ENCODE measurements at places on chromosomes 11 and 22.

- DNase-seq, result no peak
Observed at GRCh38 chr11:85299258-85299942, 327.7 kb downstream of the DLG2 start.

- no peak for DNase-seq
Observed at GRCh38 chr11:3837793-3838192, 3.0 kb downstream of the RHOG start.

DNA sequence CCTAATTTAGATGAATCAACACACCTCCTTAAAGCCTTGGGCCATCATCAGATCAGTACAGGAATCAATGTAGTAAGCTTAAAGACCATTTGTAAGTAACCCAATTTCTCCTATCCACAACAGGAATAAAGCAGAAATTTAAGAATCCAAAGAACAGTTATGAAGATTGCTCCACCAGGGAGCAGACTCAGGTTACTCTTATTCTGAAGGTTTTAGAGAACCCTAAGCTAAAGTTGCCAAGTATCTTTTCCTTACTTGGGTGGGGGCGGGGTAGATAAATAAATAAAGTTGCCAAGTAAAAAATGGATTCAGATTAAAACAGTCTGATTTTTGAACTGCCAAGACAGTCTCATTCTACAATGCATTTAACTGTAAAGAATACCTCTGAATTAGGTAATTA lies 18.1 kb downstream of the CKAP5 start:
- no peak for DNase-seq

DNA sequence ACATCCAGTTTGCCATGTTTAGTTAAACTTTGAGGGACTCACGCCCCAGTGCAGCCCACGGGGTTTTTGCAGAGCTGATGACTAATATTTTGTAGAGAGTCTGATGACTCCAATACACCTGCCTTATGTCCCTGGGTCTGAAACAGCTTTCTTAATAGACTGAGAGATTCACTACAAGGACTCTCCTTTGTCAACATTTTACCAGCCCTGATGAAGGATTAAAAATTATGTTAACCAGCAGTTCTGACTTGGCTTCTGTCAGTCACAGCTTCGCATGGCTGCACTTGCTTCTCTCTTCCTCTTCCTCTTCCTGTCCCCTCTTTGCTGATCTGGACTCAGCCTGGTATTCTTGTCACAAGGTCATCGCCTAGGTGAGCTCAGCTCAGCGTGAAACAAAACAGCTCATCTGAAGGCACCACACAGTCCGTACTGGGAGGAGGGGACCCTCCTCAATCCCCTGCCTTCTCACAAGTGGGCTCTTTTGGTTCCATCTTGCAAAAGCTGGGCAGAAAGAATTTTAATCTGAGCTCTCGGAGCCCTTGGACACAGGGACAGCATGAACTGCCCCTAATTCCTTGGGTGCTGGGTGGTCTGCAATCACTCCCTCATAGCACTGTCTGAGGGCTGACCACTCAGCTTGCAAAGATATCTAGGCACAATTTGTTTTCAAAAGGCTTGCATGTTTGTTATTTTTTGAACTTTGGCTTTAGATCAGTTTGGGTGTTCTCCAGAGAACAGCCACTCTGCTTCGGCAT lies 38.1 kb upstream of the POU2AF1 start:
- no peak for DNase-seq

GRCh38 chr22:29306175-29306834 lies at the start of gene GAS2L1:
GAS2L1 (plus strand) TSS chr22:29306650; CDS start chr22:29308106, 1,456 bp downstream.
- DNase-seq, result peak; percentile 37

DNA sequence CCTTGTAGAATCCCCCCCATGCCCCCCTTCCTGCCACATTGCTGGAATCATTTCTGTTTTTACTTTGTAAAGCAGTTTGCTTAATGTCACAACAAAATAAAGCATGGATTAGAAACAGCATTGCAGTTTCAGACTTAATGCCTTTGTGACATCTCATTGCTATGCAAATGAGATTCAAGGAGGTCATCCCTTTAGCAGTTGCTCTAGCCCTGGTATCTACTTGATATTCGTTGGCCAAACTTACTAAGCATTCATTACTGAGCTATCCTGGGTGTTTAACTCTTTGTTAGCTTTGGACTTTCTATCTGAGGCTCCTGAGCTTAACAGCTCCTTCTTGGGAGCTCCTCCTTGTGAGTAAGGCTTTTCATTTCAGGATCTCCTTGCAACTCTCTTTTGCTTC lies 16.3 kb downstream of the FAT3 start:
- DNase-seq, result no peak

- DNase-seq, result no peak
Observed at GRCh38 chr11:11579012-11579988, 42.5 kb downstream of the GALNT18 start.

DNA sequence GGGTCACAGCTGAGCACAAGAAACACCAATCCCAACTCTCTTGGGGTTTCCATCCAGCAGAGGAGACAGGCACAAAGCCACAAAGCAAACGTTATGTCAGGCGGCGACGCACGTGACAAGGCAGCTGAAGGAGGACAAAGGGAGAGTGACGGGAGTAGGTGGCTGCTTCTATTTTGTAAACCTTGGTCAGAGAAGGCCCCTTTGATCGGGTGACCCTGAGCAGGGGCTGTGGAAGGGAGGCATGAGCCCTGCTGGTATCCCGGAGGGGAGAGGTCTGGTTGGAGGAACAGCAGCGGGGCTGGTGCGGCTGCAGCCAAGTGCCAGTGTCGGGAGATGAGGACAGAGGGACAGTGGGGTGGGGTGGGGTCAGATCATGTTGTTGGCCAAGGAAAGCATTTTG lies 17.3 kb upstream of the RFPL3 start:
- DNase-seq, result no peak

DNA sequence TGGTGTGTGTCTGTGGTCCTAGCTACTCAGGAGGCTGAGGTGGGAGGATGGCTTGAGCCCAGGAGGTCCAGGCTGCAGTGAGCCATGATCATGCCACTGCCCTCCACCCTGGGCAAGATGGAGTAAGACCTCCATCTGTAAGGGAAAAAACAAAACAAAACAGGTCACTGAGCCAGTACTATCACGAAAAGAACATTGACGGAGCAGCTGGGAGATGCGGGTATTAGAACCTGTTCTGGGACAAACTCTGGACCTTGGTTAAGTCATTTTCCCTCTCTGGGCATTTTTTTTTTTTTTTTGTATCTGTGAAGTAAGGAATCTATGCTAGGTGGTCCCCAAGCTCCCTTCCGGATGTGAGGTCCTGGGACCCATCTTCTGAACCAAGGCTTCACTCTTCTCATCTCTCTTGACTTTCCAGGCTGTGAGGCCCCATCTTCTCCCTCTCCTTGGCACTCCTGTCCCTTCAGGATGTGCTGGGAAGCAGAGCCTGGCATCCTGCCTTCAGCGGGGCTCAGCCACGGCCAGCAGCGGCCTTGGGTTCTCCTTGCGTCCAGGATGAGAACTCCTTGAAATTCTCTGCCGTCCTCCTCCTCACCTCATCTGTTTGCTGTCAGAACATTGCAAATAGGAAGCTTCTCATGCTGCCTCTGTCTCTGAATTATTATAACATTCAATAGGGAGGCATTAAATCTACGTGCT lies 130.8 kb downstream of the GRIK4 start:
- no peak for DNase-seq

DNA sequence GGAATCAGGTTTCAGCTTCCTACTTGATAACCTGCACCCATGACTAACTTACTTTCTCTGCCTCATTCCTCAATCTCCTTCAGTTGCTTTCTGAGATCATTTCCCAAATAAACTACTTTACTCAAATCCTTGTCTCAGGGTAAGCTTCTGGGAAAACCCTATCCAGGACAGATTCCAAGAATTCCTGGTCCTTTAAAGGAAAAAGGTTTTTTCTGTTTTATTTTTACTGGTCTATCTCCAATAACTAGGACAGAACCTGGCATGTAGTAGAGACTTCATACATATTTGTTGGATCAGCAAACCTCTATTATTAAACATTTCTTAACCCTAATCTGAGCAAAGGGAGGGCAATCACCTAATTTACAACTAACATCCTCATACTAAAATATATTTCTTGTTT lies 910.5 kb upstream of the CHORDC1 start:
- DNase-seq, result no peak

DNA sequence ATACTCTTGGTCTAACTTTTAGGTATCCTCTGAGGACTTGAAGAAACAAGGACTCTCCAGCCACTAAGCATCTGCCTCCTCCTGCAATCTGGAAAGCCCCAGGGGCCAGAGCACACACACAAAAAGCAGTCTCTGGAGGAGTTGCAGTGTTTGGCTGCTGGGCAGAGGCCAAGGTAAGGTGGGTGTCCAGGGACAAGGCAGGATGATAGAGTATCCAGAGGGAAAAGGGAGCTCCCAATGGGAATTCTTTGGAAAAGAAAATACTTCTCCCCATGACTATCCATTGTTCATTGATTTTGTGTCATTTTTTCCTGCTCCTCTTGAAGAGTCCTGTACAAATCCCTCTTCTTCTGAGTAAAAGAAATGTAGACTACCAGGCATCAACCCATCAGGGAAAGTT lies at the start of gene OR52I2:
Gene OR52I2, plus strand, starts transcription at position 301 of the 400 bp plus-strand sequence.
- no peak for DNase-seq

GRCh38 chr11:33448461-33449130 lies 191.4 kb downstream of the HIPK3 start:
- no peak for DNase-seq

GRCh38 chr11:17890325-17890724 lies 122.5 kb downstream of the SERGEF start:
- no peak for DNase-seq

- DNase-seq, result no peak
Observed at GRCh38 chr11:100925935-100926334, 203.7 kb downstream of the PGR start.

DNA sequence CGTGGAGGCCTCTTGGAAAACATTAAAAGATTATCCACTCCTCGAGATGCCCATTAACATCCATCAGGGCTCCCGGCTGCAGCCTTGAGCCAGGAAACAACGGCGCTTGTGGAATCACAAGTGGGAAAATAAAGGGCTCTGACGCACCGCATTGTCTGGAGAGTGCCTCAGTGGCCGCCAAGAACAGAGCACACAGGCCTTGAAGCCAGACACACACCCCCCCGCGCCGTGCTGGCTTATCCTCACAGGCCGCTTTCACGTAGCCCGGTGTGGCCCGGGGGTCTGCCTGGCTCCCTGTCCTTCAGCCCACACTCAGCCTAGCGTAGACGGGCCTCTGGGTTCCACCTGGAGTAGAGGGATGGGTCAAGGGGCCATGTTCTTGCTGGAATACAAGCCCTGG lies 1020.5 kb downstream of the BRD1 start:
- DNase-seq, result no peak

DNA sequence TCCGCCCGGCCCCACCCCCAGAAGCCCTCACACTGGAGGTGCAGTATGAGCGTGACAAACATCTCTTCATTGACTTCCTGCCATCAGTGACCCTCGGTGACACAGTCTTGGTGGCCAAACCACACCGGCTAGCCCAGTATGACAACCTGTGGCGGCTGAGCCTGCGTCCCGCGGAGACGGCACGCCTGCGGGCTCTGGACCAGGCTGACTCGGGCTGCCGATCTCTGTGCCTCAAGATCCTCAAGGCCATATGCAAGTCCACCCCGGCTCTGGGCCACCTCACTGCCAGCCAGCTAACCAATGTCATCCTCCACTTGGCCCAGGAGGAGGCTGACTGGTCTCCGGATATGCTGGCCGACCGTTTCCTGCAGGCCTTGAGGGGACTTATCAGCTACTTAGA lies 6.6 kb upstream of the ATF4 start:
- no peak for DNase-seq

DNA sequence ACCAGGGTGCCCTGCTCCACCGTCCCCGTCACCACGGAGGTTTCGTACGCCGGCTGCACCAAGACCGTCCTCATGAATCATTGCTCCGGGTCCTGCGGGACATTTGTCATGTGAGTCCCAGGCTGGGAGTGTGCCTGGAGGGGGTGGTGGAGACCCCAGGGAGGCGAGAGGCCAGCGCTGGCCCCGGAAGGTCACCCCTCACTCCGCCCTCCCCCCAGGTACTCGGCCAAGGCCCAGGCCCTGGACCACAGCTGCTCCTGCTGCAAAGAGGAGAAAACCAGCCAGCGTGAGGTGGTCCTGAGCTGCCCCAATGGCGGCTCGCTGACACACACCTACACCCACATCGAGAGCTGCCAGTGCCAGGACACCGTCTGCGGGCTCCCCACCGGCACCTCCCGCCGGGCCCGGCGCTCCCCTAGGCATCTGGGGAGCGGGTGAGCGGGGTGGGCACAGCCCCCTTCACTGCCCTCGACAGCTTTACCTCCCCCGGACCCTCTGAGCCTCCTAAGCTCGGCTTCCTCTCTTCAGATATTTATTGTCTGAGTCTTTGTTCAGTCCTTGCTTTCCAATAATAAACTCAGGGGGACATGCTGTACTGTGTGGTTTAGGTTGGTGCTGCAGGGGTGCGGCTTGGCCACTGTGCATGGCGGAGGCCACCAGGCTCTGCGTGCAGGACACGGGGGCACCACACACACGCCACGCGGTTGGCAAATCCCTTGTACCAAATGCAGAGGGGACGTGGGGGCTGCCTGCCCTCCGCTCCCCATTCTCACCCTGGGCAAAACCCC lies 35.4 kb downstream of the MUC2 start:
- no peak for DNase-seq

DNA sequence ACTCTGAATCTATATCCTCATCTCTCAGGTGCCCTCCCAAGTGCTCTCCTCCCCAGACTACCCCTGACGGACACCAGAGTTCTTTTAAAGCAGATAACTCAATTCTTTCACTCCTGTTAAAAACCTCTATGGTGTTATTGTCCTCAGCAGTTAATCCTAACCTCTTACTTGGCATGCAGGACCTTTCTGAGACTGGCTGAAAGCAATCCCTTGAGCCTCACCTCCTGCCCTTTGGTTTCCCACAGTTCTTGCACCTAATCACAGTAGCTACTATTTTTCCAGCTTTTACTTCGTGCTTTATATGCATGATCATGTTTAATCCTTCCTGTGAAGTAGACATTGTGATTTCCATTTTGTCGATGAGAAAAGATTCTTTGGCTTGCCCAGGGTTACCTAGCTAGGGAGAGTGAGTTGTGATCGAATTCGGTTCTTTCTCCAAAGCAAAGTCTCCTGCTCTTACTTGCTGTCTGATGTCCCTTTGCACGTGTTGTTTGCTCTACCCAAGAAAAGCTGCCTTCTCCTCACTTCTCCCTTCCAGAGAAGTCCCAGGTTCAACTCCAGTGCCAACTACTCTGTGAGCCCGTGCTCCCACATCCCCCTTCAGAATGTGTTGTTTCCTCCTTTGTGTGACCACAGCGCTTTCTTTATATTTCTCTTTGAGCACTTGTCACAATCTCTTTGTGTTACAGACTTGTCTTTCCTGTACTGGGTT lies 2.1 kb downstream of the UBE2L3 start:
- DNase-seq, result no peak

DNA sequence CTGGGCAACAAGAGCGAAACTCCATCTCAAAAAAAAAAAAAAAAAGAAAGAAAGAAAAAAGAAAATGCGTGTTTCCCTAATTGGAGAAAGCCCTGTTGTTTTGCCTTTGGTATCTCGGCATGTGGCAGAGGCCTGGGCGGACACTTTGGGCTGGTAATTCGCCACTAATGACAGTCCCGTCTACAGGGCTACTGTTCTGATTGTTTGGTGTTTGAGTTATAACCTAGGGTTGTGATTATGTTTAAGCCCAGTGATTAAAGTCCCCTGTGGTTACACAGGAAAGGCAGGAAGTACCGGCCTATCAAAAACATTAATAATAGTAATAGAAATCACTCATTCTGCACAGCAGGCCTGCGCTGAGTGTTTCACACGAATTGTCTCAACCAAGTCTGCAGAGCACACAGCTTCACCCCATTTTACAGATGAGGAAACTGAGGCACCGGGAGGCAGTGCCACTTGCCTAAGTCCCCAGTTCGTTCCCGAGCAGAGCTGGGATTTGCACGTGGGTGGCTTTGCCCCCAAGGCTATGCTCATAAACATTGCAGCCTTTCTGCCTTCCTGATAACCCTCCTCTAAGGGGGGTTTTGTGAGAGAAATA lies 39.1 kb upstream of the GRAMD4 start:
- DNase-seq, result no peak
